ENCODE measurements at places on chromosomes 1 and 21.
A peak's percentile ranks its signal among the peaks of the same experiment; 100 is the strongest.

- no peak for DNase-seq
Observed at GRCh38 chr21:29007135-29007534, 12.0 kb downstream of the RWDD2B start.

DNA sequence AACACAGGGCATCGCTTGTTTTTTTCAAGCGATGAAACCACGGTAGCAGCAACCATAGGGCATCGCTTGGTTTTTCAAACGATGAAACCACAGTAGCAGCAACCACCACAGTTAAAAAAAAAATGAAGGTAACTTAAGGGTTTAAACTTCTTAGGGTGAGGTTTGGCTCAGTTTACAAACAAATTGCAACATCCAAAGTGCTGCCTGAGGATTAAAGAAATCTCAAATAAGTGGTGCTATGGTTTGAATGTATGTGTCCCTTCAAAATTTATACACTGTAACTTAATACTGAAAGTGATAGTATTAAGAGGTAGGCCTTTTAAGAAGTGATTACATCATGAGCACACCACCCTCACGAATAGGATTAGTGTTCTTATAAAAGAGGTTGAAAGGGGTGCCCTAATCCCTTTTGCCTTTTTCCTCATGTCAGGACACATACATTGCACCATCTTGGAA lies 6.4 kb upstream of the GBP5 start:
- no peak for DNase-seq

- no peak for DNase-seq
Observed at GRCh38 chr1:19405195-19405760, 80.1 kb downstream of the CAPZB start.

DNA sequence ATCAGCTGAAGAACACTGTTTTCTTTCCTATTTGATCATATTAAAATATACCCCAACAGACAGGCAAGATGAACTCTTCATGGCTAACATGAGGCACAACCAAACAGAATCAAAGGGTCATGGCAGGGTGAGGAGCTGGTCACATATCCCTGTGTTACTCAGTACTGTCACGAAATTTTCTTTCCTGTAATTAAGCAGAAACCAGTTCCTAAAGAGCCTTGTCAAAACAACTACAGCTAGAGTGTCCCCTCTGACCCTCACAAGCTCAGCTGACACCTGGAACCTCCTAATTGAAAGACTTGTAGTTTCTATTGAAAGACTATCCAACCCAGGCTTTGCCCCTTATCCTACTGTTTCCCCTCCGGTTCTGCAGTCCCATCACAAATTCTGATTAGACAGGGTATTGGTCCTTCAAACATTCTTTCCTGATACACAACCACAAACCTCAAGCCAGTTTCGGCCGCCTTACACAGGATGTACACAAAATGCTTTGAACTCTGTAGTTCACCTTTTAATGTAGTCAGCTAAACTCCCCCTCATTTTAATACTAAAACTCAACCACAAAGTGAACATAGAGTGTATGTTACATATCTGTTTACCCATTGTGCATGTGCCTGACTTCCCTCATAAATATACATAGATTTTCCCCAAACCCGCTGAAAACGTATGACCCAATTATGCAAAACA lies 651.9 kb downstream of the MRPL39 start:
- no peak for DNase-seq

- no peak for DNase-seq
Observed at GRCh38 chr1:165411396-165411795, 33.5 kb downstream of the RXRG start.

DNA sequence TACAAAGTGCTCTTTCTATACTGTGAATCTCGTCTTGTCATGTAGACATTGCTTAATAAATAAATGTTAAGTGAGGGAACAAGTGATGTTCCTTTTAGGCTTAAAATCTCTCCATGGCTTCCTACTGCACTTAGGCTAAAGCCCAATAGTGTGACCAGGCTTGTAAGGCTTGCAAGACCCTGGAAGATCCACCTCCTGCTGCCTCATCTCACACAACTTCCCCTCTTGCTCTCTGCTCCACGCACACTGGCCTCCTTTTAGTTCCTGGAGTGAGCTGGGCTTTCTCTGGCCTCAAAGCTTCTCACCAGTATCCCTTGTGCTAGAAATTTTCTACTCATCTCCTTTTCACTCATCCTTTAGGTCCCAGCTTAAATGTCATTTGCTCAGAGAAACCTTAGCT lies 41.5 kb upstream of the DIPK1A start:
- no peak for DNase-seq

- DNase-seq = no peak
Observed at GRCh38 chr1:185934476-185935189, 200.4 kb downstream of the HMCN1 start.

DNA sequence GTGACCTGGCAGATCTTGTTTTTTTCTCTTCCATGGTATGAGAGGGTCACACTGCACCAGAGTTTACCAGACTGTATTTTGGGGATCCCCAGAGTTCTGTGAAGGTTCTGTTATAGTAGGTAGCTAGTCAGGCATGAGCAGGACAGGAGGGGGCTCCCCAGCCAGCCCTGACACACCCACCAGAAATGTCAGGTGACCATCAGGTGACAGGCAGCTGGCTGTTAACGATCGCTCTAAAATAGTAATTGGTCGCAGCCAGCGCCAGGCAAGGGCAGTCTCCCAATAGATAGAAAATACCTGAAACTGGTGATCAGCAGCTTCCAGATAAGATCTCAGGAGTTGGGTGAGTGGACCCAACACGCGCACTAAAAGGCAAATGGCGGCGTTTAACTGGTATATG lies 264.9 kb downstream of the RHOU start:
- no peak for DNase-seq

- DNase-seq = no peak
Observed at GRCh38 chr1:43303471-43304313, 2.9 kb downstream of the TIE1 start.

DNA sequence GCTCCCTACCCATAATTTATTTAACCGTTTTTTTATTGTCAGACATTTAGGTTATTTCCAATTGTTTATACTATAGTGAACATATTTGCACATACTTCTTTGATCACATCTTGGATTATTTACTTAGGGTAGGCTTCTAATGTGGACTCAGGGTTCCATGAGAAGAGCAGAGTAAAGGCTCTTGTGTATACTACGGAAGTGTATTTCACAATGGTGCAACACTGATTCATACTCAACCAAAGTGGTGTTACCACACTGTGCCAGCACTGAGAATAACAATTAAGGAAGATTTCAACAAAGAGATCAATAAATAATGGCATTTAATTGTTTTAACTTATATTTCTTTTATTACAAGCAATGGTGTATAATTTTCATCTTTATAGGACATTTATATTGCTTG lies 251.2 kb downstream of the ZNF326 start:
- no peak for DNase-seq

- DNase-seq = no peak
Observed at GRCh38 chr1:241715956-241716355, 63.9 kb downstream of the WDR64 start.

- DNase-seq = no peak
Observed at GRCh38 chr1:189084811-189085210, 1392.9 kb downstream of the BRINP3 start.

- DNase-seq = no peak
Observed at GRCh38 chr21:29550205-29550604, 251.5 kb downstream of the BACH1 start.

- DNase-seq = peak; percentile 40
Observed at GRCh38 chr1:30749691-30750583, 7.6 kb downstream of the LAPTM5 start.

DNA sequence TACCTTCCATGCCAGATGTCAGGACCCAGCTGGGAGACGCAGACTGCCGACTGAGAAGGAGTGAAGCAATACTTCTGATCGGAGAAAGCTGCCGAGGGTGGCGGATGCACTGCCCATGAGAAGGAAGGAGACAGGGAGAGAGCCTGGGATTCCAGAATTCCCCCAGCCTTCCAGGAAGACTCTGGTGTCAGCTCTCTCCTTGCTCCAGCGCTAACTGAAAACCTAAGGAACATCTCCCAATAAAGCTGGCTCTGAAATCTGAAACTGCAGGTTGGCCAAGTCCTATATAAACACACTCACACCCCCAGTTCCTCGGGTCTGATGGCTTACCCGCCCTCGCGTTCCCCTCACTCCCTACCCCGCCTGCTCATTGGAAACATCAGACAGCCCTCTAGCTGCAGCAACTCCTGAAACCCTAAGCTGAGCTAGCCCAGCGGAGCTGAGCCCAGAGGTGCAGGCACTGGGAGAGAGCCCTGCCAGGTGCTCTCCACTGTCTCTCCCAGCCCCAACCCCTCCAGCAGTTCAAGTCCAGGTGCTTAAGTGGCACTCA lies 52.3 kb downstream of the PLEKHA6 start:
- DNase-seq = no peak

GRCh38 chr1:147270721-147271120 lies 28.2 kb downstream of the CHD1L start:
- DNase-seq = no peak

- DNase-seq = no peak
Observed at GRCh38 chr1:89980605-89981004, 14.3 kb upstream of the ZNF326 start.

- DNase-seq = no peak
Observed at GRCh38 chr1:161131523-161132409, 701 bp downstream of the DEDD start.

DNA sequence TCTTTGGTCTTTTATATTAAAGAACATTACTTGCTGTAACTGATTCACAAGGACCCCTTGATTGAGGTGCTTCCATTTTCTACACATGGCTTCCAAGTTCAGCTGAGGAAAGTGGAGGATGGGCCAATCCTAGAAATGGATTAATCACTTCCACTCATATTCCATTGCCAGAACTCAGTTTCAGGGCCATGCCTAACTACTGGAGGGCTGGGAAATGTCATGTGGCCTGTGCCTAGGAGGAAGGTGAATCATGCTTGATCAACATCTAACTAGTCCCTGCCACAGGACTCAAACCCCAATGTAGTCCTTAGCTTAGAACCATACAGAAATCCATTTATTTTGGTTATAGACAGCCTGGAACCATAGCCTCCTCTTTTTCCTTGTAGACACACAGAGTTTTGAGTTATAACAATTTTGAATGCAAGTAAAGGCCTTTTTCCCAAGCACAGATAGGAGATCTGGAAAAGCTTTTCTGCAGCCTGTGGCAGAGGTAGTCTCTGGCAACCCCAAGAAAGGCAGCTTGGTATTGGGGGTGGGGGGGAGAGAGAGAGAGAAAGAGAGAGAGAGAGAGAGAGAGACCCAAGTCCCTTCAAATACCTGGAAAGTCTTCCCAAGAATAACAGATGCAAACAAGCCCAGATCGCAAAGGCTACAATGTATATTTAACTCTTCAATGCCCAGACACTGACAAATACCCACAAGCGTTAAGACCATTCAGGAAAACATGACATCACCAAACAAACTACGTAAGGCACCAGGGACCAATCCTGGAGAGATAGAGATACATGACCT lies 12.5 kb downstream of the MAST2 start:
- DNase-seq = no peak

DNA sequence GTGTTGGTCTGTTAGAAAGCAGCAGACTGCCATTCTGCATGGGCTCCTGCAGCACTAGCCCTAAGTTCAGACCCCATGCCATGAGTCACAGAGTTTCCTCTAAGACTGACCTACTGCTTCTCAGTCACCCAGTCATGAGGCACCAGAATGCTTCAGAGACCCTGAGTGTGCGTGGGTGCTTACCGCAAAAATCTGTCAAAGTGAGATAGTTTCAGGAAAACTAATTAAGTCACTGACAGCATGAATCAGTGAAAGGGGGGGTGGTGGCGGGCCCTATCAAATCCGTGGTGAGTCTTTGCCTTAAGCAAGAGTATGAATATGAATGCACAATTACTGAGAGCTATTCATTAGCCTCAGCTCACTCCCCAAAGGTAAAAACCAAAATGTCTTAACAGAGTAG lies 98.1 kb downstream of the KCTD3 start:
- no peak for DNase-seq

- DNase-seq = no peak
Observed at GRCh38 chr1:228511546-228512445, 24.6 kb downstream of the RNF187 start.

GRCh38 chr1:219959540-219960203 lies 31.3 kb upstream of the SLC30A10 start:
- no peak for DNase-seq

DNA sequence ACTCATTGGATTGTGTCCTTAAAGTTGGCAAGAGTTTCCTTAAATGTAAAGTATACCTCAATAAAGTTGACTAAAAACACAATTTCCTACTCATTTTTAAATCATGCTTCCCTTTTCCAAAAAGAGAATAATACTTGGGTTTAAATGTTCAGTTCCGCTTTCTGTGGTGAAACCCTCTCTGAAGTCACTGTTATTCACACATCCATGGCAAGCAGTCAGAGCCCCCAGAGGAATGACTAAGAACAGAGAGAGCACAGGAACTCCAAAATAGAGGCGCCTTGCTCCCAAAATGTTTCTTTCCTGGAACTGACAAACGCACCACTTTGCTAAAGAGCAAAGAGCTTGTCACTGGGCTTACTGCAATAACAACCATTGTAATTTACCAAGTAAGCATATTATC lies 142.5 kb downstream of the TIAM1 start:
- no peak for DNase-seq

DNA sequence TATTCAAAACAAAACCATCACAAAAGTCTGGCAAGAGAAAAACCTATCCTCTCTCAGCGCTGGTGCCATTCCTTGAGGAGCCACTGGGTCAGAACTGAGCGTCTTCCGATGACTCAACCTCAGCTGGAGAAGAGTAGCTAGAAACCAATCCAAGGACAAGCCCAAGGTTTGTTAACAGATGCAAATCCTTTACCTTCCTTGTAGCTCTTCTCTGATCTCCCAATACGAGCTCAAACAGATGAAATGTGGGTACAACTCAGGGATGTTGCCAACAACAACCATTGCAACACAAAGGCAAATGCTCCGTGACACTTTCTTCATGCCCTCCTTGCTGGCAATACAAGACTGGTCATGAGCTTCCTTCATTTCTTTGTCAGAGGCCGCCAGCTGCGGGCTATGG lies 337.1 kb downstream of the SIPA1L2 start:
- no peak for DNase-seq

- DNase-seq = peak; percentile 29
Observed at GRCh38 chr1:201982623-201983379, at the start of gene RNPEP. RNPEP (plus strand) TSS chr1:201982648; CDS start chr1:201982667, 19 bp downstream.

- DNase-seq = no peak
Observed at GRCh38 chr1:212828395-212828794, 19.1 kb downstream of the SPATA45 start.

- no peak for DNase-seq
Observed at GRCh38 chr1:26994020-26994786, 711 bp downstream of the TRNP1 start.

Data from stimulated activated CD4-positive, alpha-beta T cell treated with anti-CD3 and anti-CD28 coated beads, Interleukin-15, amount 100 ng/mL, for 1 hour (primary cell).